ENCODE measurements at places on chromosomes 5 and 9.

- DNase-seq: no peak
Measured at GRCh38 chr5:14187660-14188059, 44.5 kb downstream of the TRIO start.

DNA sequence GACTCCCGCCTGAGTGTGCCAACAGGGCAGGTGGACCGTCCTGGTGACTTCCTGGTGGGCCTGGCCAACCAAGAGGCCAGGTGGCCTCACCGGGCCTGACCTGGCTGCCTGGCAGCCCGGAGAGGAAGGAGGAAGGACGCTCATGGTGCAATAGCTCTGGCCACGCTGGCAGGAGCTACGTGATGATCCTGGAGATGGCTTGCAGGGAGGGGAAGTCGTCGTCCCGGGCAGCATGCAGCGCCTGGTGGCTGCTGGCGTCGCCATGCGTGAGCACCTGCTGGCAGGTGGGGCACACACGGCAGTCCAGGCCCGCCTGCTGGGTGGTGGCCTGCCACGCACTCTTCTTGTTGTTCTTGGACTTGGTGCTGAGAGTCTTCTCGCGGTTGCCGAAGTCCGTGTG is 26.3 kb downstream of the SPATA31C1 start:
- DNase-seq: no peak

DNA sequence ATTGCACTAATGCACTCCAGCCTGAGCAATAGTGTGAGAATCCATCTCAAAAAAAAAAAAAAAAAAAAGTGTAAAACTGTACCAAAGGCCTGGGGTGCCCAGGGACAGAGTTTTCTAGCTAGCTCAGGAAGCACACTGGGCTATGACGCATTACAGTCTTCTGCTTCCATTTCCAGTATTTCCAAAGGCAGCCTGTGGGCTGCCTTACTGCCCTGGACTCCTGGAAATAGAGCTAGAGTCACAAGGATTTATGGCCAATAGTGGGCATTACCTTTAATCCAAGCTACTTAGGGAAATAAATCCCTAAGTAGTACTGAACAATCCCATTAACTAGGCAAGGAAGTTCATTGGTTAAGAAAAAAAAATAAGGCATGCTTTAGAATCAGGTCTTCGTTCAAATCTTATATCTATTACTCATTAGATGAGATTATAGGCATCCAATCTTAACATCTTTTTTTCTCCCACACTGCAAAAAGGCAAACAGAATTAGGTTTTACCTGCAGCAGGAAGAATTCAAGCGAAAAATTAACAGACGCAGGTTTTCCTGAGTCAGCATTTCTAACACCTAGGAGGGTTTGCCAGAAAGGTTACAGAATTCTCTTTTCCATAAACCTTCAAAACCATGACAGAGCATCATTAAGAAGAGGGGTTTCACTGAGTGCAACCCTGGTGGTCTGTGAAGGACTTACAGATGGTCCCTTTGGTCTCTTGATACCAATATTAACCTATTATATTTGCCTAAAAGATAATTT is 85.6 kb upstream of the CCDC112 start:
- DNase-seq: no peak

DNA sequence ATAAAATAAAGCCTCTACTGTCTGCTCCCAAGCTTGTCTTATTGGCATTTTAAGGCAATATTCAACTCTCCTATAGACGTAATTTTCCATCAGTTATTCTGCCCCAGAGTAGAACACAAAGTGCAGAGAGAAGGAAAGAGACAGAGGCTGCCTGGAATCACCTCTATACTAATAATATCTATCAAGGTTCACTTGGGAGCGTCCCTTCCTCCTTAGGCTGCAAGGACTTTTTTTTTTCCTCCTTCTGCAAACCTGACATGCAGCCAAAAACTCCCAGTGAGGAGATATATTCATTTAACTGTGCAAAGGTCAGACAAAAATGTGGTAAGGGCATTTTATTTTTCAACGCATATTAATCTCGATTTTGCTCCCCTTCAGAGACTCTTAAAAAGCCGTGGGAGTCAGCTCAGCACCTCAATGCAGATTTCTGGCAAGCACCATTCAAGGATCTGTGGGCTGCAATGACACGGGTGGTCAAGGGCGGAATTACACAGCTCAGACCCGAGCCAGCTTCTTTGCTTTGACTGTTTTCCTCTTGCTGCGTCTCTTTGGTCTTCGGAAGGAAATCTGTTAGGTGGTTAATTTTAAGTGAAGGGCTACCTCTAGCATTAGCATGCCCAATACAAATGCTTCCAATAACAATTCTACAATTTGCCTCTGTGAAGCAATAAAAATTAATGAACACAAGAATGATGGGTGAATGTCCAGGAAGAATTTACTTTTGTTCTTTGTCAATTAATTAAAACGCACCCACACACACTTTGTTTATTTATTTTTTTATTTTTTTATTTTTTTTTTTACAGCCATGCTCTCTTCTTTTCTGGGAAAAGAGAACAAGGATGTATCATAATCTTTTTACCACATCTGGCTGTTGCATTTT is 587.7 kb upstream of the GRAMD2B start:
- no peak for DNase-seq

DNA sequence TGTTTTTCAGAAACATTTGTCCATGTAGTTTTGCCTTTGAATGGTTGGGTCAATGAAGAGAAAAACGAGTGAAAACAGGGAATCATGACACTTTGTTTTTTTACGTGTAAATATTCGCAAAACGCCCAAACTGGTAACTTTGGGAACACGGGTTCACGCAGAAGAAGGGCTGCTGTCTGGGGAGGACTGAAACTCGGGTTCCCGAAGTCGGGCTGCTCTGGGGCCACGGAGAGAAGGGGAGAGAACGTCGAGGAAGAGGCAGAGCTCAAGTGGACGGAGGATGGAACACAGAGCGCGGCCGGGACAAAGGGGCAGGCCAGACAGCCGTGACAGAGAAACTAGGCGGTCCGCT is 478 bp upstream of the SETD9 start:
- no peak for DNase-seq

DNA sequence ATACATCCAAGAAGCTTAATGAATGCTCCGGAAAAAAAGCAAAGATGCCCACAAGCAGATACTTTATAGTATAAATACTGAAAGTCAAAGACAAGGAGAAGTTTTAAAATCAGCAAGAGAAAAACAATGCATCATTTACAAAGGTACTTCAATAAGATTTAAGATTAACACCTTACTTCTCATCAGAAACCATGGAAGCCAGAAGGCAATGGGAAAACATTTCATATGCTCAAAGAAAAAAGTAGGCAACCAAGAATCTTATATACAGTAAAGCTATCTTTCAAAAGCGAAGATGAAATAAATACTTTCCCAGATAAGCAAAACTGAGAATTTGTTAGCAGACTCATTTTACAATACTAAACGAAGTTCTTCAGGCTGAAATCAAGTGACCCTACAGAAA is 51.1 kb downstream of the ABHD17B start:
- no peak for DNase-seq

- DNase-seq: no peak
Measured at GRCh38 chr9:35026671-35027070, 37.1 kb downstream of the DNAJB5 start.

GRCh38 chr9:69093471-69094103 is 58.0 kb downstream of the FXN start:
- DNase-seq: no peak

- DNase-seq: no peak
Measured at GRCh38 chr5:68367287-68367686, 151.7 kb downstream of the PIK3R1 start.

DNA sequence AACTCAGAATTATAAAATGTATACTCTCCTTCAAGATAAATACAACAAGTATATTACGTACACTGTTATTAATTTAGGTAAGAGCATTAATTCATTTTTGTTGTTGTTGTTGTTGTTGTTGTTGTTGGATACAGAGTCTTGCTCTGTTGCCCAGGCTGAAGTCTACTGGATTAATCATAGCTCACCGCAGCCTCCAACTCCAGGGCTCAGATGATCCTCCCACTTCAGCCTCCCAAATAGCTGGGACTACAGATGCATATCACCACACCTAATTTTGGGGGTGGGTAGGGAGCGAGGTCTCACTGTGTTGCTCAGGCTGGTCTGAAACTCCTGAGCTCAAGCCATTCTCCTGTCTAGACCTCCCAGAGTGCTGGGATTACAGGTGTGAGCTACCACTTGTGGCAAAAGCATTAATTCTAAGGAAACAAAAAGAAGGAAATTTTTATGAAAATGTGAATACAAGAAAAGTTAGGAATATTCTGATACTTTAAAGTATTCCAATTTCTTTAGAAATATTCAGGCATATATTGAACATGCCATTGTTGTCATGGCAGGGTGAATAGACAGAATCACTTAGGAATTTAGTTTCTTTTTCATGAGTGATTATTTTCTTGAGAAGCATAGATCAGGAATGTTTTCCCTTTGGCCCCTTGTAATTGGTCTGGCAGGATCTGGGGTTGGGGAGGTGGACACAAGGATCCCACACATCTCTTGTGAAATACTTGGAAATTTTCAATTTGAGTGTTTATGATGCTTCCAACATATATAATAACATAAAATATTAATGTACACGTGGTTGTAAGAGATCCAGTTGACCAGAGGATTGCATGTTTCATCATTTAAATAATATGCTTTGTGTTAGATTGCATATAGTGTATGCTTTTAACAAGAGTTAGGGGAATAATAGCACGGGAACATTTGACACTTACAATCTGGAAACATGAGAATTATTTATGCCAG is 263.6 kb downstream of the FANCC start:
- DNase-seq: no peak

GRCh38 chr9:114351932-114352331 is 22.3 kb downstream of the ORM2 start:
- no peak for DNase-seq

DNA sequence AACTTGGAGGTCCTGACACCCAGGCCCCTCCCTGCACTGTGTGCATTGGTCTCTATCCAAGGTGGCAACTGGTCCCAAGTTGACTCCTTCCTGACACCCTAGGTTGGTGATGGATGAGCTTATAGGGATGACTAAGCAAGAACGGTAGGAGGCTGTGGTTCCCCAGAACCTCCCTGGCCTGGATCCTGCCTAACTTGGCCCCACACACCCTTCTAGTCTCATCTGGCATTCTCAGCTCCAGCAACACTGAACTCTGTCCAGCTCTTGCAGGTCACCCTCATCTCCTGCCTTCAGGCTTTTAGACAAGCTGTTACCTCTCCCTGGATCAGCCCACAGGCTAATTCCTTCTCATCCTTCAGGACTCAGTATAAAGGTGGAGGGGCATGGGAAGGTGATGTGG is 16.5 kb downstream of the AQP3 start:
- DNase-seq: no peak

- DNase-seq: no peak
Measured at GRCh38 chr9:76634356-76635054, 129.7 kb upstream of the PCA3 start.

DNA sequence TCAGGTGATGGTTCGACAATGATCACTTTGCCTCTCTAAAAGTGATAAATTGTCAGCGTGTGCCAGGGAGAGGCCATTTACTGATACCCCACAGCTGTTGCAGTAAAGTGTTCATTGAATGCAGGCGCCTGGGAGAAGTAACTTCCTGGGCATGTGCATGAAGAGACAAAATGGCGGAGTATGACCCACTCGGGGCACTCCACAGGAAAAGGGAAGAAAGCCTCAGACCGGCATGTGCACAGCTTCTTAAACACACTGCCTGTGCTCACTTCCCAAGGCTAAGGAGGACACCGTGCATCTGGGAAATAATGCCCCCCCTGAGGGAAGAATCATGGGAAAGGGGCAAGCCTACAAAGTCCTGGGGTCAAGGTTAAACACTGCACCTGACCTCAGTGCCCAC is 329.5 kb downstream of the ICE1 start:
- DNase-seq: no peak

DNA sequence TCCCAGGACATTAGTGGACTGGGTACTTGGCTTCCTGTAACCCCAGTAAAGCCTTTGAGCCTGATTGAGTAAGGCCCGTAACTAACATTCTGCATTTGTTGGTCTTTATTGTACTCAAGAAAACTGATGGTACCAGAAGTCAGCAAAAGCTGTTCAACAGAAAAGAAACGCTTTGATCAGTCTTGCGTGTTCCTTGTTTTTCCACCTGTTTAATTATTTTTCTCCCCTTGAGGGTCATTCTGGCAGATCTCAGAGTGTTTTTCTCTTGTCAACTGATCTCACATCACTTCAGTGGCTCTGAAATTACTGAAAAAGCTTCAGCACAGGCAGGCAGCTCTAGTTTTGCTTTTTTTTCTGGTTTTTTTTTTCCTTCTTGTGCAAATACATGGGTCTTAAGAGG is 6.1 kb upstream of the TMEM268 start:
- no peak for DNase-seq

DNA sequence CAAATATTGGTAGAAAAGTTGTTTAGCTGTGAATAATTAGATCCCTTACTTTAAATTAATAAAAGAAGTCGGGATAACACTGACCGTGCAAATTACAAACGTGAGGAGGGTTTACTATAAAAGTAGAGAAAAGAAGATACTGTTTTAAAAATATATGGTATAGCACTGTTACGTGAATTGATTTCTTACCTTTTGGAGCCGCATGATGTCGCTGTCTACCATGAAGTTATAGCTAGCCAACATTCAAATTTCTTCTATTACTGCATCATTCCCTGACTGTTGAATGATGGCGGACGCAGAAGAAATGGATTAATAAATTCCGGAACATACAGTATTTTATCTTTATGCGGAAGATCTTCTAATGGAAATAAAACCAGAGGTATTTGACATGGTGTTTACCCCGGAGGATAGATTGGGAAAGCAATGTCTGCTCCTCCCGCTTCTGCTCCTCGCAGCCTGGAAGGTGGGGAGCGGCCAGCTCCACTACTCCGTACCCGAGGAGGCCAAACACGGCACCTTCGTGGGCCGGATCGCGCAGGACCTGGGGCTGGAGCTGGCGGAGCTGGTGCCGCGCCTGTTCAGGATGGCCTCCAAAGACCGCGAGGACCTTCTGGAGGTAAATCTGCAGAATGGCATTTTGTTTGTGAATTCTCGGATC is at the start of gene PCDHA6:
TSS of gene PCDHA6 (plus strand) at position 257 of the 658 bp plus-strand sequence. CDS start at position 389, 132 bp downstream.
- no peak for DNase-seq

DNA sequence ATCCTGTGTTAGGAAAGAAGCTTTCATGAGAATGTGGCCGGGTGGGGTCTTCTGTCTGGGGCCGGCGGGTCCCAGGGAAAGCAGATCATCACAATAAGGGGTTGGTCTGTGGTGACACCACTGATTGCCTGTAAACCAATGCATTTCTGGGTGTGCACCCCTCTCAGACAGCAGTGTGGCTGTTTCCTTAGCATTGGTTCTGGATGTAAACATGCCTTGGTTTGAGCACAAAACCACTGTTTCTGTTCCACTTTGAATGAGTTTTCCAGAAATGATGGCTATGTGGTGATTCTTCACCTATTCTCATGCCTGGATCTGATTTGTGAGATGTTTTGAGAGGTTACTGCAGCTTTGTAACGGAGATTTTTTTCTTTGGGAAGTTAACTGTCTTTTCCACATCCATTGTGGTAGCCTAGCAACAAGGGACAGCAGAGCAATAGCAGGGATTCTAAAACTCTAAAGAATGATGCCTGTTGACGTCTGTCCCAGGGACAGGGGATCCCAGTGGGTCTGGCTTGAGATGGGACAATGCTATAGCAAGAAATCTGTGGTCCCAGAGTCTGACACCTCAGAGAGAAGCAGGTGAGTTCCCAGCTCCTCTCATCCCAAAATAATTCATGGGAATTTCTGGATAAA is at the start of gene CCDC192:
TSS of gene CCDC192 (plus strand) at position 466 of the 636 bp plus-strand sequence. CDS start at position 521, 55 bp downstream.
- DNase-seq: no peak

- DNase-seq: no peak
Measured at GRCh38 chr5:63101870-63102269, 523.3 kb downstream of the LRRC70 start.
